ENCODE measurements at places on chromosomes 1 and 21.

DNA sequence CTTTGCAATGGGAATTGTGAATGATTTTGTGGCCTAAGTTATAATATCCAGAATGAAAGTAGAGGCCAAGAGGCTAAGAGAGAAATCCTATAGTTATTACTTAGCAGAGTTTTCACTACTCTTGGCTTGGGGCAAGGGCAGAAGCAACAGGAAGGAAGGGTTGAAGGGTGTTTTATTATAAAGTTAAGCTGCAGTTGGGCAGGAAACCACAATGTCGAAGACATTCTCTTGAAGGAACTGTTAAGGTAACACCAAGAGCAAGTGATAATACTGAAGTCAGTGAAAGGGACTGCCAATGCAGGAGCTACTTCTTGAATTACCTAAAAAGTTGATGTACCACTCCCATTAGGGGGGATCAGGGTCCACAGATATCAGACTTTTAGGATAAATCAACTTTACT is 8.3 kb downstream of the XCL2 start:
- no peak for DNase-seq

GRCh38 chr1:199857108-199857507 is 170.4 kb upstream of the NR5A2 start:
- no peak for DNase-seq

DNA sequence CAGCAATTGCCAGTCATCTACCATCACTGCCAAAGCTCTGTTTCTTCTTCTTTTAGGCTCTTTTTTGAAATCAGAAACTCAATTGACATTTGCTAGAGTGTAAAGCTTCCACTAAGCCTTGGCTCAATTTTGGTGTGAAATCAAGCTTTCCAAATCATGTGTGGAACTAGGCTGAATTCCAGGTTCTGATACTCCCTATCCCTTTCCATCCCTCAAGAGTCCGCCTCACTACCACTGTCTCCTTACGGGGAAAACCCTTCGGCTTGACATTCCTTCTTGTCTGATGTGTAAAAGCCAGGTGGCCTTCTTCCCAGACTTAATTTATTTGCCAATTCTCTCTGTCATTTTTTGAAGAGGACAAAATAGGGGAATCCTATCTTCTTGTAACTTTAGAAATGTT is 47.2 kb upstream of the PRMT6 start:
- no peak for DNase-seq

GRCh38 chr1:54619749-54620148 is 3.6 kb downstream of the FAM151A start:
- no peak for DNase-seq

DNA sequence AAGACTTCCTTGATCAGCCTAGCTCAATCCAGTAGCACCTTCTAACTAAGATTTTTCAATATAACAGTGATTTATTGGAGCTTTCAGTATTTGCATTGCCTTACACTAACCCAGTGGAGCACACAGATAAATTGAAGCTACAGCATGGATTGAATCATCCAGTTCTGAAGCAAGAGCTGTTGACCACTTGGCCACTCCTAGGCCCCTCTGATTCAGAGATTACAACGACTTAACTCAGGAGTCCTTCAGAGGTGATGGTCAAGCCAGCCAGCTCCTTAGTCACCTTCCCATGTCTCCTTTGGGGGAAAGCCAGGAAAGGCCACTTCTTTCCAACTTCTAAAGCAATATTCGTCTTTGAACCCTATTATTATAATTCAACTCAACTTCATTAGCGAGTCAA is 151.8 kb downstream of the TENT5C start:
- no peak for DNase-seq

GRCh38 chr1:111484391-111485026 is 10.7 kb downstream of the C1orf162 start:
- DNase-seq: no peak

DNA sequence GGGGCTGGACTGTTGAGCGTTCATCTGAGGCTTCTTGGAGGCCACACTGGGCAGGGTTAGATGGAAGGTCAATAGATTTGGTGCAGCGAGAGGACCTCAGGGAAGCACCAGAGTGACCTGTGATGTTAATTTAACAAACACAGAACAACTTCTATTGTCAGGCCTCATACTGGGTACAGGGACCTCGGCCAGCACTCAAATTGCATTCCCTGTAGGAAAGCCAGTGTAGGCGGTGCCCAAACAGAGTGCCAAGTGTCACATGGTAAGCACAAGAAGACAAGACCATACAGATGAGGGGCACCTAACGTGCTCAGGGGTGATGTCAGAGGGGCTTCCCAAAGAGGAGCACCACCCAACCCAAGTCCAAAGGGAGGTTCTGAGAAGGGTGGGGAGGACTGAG is 1.3 kb downstream of the TMEM269 start:
- DNase-seq: no peak

GRCh38 chr1:167629681-167630567 is at the start of gene RCSD1:
RCSD1 (plus strand) TSS chr1:167630232; CDS start chr1:167630424, 192 bp downstream.
- DNase-seq: peak; percentile 74

GRCh38 chr21:42068592-42068991 is 2.5 kb upstream of the UMODL1 start:
- no peak for DNase-seq

DNA sequence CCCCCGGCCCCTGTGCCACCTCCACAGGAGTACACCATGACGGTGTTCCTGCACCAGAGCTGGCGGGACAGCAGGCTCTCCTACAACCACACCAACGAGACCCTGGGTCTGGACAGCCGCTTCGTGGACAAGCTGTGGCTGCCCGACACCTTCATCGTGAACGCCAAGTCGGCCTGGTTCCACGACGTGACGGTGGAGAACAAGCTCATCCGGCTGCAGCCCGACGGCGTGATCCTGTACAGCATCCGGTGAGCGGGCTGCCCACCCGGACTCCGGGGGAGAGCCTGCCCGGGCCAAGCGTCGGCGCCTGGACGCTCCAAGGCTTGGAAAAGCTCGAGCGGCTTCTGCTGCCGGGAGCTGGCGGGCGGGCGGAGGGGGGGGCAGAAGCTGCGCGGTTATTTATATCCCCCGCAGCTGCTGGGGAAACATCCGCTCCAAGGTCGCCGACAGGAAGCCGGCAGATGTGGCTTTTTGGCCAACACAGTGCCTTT is 6.4 kb downstream of the GABRD start:
- DNase-seq: no peak

DNA sequence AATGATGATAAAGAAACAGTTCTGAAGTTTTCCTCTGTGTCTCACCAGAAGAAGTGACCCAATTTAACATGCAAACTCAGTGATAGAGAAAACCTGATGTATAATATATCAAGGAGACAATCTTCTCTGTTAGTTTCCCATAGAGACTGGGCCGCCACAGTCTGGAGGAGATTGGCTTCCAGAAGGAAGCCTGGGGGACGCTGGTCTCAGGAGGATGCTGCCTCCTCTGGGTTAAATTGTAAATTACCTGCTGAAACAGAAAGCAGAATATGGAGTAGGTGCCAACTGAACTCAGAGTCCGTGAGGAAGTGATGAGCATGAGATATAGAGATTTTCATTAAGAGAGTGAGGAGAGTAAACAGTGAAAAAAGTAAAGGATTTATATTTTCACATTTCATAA is 15.8 kb downstream of the OR14I1 start:
- no peak for DNase-seq

- DNase-seq: no peak
Observed at GRCh38 chr1:178566187-178566586, 53.3 kb downstream of the TEX35 start.

- DNase-seq: no peak
Observed at GRCh38 chr1:9848022-9848421, 24.3 kb upstream of the CLSTN1 start.

GRCh38 chr21:35108887-35109286 is 59.8 kb upstream of the RUNX1 start:
- no peak for DNase-seq

DNA sequence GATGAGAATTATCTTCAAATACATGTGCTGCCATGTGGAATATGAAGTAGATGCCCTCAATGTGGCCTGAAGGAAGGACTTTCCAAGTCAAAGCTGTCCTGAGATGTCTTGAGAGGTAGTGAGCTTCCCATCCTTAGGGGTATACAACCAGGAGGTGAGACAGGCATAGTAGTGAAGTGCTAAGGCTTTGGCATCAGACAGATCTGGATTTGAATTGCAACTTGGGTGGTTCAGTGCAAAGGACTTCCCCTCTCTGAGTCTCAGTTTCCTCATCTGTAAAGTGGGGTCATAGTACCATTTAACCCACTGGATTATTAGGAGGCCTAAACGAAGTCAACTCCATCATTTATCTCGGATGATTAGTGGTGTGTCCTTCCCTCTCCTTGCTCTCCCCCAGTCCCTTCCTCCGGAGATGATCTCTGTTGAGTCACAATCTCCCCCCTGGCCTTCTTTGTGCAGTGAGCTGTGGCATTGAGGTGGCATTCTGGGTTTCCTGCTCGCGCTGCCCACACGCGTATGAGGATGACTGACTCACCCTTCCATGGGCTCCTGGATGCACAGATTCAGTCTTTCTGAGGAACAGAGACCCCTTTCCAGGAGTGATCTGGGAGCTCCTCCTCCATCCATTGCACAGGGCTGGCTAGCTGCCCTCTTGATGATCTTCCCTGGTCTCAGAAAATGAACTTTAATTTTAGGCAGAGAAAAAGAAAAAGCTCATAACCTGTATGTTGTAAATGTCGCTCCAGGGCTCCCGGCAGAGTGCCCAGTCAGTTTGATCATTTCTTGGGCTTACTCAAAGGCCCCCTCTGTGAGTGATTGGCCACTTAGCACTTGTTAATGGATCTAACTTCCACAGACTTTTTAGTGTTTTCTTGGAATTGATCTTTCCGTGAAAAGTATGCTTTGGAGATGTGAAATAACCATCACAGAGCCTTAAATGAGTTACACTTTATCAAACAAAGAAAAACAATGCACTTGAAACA is 354.6 kb downstream of the PTPRU start:
- no peak for DNase-seq

- DNase-seq: no peak
Observed at GRCh38 chr1:184959626-184960025, 14.7 kb downstream of the NIBAN1 start.

GRCh38 chr1:27887215-27888021 is 15.1 kb downstream of the THEMIS2 start:
- no peak for DNase-seq

DNA sequence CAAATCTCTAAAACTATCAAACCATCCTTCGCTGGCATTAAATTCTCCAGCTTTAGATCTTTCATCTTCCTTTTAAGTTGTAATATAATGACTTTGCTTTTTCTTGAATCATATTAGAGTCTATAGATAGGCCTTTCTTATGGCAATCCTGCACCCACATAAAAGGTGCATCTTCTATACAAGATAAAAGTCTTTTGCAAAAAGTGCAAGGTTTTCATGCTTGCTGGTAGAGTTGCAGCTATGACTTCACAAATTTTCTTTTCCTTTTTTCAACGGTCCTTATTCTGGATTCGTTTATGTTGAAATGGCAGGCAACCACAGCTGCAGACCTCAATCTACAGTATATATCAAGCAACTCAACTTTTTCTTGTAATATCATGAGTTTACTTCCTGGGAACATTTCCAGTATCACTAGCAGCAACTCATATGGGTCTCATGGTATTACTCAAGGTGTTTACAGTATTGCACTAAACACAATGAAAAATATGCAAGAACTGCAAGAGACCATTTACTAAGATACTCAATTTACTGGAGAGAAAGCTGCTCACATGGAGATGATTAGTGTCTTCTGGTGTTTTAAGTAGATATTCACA is 22.1 kb downstream of the OMA1 start:
- no peak for DNase-seq

DNA sequence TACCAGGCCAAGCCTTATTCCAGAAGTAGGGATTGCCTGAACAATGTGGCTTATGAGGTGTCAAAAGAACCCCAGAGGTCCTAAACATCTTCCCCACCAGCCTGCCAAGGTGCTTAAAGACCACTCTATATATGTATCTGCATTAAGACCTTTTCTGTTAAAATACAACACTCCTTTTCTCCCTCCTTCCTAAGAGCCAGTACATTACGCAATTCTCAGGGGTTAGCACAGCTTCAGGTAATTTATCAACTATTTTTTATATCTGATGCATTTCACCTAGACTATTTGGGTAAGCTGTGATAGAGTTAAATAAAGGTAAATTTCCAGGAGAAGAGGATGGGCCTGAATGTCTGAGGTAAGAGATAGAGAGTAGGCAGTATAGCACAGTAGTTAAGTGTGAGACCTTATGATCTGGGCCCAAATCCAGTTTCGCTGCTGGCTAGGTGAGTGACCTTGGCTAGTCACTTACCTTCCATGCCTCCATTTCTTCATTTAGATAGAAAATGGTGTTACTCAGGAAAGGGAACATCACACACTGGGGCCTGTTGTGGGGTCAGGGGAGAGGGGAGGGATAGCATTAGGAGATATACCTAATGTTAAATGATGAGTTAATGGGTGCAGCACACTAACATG is 5.1 kb upstream of the CCN1 start:
- no peak for DNase-seq

- DNase-seq: no peak
Observed at GRCh38 chr1:33424205-33424604, 6.7 kb downstream of the PHC2 start.

DNA sequence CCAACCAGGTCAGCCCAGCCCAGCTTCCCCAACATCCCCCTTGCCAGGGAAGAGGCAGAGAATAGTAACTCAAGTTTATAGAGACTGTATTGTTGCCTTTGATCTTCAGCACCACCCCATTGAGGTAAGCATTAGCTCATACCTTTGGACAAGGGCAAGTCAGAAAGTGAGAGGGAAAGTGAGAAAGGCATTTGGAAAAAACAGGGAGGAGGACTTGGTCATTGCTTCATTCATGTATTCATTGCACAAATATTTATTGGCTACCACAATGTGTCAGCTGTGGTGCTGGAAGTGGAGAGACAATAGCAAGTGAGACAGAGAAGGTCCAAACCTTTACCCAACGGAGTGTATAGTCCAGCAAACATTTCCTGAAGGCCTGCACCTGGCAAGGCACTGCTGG is 561.2 kb downstream of the KIF26B start:
- DNase-seq: no peak

DNA sequence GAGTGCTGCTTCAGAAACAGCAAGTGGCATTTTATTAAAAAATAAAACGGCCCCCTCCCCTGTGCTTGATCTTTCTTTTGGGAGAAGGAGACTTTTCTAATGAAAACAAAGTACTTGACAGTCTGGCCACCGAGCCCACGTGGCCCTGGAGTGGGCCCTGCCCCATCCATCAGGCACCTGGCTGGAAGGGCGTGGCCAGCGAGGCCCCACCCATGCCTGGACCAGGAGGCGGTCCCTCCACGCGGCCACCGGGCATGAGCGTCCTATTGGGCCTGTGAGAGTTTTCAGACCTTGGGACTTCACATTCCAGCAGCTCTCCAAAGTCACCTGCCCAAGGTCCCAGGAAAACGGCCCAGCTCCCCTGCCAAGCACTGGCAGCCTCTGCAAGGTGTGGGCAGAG is 144.7 kb downstream of the CASZ1 start:
- DNase-seq: no peak

DNA sequence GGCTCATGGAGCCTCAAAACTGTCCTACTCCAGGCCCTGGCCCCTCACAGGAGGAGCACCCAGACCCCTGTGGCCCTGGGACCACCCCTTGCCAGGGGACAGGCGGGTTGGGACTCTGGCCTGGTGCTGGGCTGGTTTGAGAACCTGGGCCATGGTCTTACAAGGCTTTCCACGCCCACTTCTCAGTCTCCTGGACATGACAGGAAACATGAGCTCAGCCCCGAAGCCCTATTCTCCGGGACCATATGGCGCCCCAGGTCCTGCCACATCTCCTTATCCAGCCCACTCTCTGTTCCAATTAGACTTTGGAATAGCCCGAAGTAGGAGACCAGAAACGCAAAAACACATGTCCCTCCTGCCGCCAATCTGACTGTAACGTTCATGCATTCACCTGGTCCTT is 47.9 kb downstream of the KCNAB2 start:
- no peak for DNase-seq
